ENCODE measurements at places on chromosomes 7 and 10.

- DNase-seq = no peak
These were observed 22.1 kb downstream of the POT1 start for GRCh38 chr7:124907490-124907889.

DNA sequence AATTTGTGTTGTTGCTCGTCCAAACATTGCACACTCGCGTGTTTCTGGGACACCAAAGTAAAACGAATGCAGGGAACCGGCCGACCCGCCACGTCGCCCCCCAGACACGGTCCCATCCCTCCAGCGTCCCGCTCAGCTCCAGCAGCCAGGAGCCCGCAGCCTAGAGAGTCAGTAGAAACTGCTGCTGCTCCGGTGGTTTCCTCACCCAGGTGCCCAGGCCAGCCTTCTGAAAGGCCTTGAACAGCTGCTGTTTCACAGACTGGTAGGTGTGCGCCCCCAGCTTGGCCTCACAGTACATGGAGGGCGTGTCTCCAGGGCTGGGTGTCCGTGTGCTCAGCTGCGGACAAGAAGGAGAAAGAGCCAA, 126.8 kb downstream of the WDR37 start:
- DNase-seq = no peak

GRCh38 chr10:17453373-17454091, 863 bp downstream of the ST8SIA6 start:
- peak; percentile 5 for DNase-seq

- no peak for DNase-seq
These were observed 248.5 kb downstream of the BUB3 start for GRCh38 chr10:123402656-123403055.

DNA sequence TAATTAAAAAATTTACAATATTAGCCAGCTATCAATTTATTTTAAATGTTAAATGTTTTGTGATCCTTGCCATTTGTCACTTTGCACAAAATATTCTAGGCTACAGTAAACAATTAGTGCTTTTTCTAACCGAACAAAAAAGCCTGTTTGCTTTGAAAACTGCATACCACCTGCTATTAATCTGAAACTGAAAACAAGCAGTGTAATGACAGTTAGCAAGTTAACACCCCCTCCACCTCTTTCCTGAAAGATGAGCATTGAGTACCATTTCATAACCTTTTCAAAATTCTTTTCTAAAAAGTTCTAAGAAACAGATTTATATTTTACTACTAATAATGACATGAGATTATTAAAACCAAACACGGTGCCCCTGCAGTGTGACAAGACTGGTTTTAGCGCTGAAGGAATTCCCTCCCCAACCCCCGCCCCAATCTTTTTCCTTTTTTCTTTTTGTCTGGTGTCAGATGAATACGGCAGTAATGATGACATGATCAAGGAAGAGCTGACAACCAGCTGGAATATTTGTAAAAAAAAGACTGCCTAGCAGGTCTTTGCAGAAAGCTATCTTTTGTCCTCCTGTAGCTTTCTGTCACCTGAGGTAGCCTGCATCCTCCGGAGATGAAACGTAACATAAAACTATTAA, 175.6 kb downstream of the CHCHD3 start:
- DNase-seq = no peak

- DNase-seq = no peak
These were observed 154.3 kb upstream of the LAMB4 start for GRCh38 chr7:108284349-108285002.

DNA sequence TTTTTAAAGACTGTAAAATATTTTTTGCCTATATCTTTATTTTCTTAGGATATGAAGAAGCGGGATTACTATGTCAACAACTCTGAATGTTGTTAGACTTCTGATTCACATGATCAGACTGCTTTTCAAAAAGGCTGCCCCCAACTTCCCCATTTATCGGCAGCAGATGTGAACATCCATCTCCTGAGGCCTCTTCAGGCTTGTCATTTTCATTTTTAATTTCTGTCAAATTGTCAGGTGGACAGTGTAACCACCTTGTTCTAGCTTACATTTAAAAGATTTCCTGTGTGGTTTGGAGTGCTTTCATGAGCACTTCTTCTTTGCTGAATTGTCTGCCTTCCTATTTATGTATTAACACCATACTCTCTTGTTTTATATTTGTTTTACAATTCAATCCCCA, 78.8 kb upstream of the GSDME start:
- DNase-seq = no peak

DNA sequence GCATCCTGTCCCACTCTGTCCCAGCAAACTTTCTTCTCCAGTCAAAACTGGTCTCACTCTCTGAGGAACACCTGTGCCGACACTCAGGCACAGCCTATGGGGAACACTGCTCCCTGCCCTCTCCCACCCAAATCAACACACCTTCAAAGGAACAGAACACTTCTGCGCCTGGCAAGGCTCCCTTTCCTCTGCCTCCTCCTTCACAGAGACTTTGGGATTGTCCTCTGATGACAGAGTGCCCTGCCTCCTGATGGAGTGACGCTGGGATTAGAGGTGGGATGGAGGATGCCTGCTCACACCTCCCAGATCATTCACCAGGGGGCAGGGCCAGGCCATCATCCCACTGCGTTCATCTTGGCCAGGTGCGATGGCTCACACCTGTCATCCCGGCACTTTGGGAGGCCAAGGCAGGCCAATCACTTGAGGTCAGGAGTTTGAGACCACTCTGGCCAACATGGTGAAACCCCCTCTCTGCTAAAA, 26.5 kb downstream of the KLF6 start:
- no peak for DNase-seq

- no peak for DNase-seq
These were observed 674.8 kb upstream of the C7orf33 start for GRCh38 chr7:147915781-147916180.

GRCh38 chr7:133703547-133703946, 423.6 kb upstream of the LRGUK start:
- no peak for DNase-seq

GRCh38 chr7:44377681-44378421, 52.5 kb upstream of the CAMK2B start:
- DNase-seq = no peak

DNA sequence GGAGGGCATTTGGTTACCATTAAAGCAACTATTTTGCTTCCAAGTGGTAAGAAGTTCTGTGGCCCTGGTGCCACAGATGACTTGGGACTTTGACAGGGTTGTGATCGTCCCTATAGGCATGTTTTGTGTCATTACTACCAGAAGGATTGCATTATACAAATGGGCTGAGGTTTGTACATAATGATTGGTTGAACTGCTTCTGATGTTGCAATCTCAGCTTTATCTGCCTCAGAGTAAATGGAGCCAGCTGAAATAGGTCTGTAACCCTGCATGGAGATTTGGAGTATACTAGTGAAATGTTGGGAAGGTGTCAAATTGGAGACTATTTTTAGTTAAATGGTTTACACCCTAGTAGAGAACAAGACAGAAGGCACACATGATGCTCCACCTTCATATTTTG, 46.1 kb upstream of the SEPTIN7 start:
- no peak for DNase-seq

DNA sequence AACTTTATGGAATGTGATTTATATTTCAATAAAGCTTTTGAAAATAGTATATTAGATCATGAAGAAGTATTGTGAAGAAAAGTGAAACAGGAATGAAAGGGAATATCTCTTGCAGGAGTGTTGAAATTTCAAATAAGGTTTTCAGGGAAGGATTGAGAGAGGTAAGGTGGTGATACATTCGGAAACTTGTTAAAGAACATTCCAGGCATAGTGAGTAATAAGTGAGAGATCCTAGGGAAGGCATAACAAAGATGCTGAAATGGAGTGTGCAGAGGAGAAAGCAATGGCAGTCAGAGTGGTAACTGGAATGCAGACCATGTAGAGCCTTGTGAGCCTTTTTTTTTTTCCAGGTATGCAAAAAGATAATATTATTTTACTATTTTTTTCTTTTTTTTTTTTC, 4.1 kb downstream of the OR9A4 start:
- DNase-seq = no peak

GRCh38 chr7:2980401-2981102, 63.1 kb downstream of the CARD11 start:
- DNase-seq = no peak

- DNase-seq = no peak
These were observed 29.3 kb upstream of the TTYH3 start for GRCh38 chr7:2602406-2603043.

GRCh38 chr7:157017603-157018327, 7.3 kb upstream of the MNX1 start:
- DNase-seq = no peak

DNA sequence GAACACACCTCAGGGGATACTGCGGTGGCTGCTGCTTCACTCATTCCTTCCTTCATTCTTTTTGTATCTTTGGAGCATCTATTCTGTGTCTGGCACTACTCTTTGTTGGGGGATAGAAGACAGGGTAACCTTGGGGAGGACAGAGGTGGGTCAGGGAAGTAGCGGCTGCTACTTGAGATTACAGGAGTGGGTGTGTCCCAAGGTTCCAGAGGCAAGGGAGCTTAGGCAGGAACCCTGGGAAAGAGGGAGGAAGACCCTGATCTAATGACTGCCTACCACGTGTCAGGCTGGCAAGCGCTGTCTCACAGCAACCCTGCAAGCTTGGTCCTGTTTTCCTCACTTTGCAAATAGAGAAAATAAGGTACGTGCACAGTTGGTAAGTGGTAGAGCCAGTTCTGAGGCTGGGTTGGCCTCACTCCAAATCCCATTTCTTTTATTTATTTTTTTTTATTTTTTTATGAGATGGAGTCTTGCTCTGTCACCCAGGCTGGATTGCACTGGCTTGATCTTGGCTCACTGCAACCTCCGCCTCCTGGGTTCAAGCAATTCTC, 985.9 kb upstream of the ZNF722 start:
- DNase-seq = no peak

GRCh38 chr10:101165736-101166135, 34.6 kb downstream of the TLX1 start:
- DNase-seq = no peak

DNA sequence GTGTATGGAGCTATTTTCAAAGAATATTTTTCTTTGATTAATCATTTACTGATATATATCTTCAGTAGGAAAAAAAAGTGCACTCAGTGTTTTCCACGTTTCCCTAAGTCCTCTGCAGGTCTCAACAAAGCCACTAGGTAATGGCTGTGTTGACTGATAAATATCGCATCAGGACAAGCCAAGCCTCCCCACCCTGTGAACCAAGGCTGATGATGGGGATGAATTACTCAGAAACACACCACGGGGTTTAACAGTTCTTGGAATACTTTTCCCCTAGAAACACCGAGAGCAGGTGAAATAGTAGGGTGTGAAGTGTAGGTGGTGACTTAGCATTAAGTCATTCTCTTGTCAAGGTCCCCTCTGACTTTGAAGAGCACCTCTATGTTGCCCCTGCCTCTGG, 423.5 kb upstream of the IGFBP3 start:
- no peak for DNase-seq

DNA sequence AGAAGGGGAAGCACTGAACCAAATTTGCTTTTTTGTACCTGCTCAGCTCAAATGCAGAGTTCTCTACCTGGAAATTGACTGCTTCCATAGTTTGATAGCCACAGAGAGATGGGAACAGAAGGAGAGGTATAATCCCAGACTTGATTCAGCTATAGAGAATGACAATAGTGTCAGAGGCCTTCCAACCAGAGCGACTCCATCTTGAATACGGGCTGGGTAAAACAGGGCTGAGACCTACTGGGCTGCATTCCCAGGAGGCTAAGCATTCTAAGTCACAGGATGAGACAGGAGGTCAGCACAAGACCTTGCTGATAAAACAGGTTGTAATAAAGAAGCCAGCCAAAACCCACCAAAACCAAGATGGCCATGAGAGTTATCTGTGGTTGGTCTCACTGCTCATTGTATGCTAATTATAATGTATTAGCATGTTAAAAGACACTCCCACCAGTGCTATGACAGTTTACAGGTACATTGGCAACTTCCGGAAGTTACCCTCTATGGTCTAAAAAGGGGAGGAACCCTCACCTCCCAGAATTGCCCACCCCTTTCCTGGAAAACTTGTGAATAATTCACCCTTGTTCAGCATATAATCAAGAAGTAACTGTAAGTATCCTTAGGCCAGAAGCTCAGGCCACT, 42.7 kb upstream of the ATRNL1 start:
- no peak for DNase-seq

- no peak for DNase-seq
These were observed 67.5 kb downstream of the CUX1 start for GRCh38 chr7:101884671-101885596.

DNA sequence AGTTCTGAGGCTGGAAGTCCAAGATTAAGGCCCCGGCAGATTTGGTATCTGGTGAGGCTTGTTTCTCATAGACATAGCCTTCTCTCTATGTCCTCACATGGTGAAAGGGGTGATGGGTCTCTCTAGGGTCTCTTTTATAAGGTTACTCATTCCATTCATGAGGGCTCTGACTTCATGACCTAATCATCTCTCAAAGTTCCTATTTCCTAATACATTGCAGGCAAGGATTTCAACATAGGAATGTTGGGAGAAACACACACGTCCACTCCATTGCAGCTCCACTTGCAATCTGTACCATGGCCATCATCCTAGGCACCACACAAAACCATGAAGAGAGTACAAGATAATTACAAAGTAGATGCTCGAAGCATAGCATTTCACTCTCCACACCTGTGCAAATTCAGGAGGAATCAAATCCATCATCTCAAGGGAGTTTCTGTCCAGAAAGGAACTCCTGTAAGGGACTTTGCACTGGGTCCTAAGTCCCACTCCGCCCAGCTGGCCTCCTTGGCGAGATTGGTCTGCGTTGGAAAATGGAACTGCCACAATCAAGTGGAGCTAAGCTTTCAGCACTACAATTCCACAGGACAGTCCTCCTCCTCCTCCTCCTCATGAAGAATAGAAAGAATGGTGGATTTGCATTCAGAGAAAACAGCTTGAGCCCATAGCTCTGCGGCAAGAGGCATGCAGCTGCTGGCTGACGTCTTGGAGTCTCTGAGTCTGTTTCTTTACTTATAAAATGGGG, 8.8 kb downstream of the DDC start:
- no peak for DNase-seq

DNA sequence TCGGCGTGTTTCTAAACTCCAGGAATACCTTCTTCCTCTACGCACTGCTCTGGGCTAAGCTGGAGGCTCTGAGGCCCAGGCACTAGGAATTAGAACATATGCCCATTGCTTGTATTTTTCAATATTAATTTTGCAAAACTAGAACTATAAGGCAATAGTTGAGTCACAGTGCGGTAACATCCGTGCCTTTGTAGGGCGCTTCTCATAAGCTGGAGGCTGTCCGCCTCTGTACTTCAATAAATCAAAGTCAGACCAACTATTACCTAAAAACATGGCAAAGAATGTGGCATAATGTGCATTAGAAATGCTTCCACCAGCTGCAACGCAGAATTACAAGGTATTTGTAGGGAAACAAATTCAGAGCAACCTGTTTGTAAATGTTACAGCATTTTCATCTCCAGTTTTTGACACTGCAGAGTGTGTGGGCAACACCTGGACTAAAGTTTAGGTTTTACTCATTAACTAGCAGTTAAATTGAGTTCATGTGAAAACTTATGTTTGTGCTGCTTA, 440 bp upstream of the MINDY3 start:
- DNase-seq = no peak

GRCh38 chr10:10910634-10911033, 107.0 kb upstream of the CELF2 start:
- DNase-seq = no peak

DNA sequence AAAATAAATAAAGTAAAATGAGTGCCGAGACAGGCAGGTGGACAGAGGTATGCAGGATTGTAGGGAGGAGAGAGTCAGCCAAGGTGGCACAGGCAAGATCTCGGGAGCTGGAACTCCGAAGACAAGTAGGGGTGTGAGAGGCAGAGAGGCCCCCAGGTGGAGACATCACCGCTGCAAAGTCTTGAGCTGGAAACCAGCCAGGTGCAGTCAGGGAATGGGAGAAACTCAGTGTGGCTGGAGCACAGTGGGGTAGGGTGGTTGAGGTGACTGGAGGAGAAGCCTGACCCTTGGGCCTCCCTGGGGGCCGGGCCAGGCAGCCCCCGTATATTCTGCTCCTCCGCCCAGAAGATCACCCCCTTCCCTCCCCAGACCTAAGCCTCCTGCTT, 4.2 kb downstream of the EPHB4 start:
- DNase-seq = no peak
